ENCODE measurements at places on chromosomes 5 and 9. TPM values are rescaled to one million over a fixed set of nuclear protein-coding genes. Genes with fewer than 3 reads are reported as not detected.

The PSIP1 gene
- 21.7 TPM for total RNA-seq

The PLCXD3 gene
- total RNA-seq: 63.3 TPM

The SLC1A1 gene
- 2.1 TPM for total RNA-seq

The DAB2IP gene
- 43.3 TPM for total RNA-seq

The DOK3 gene
- 3.7 TPM for total RNA-seq

The EPB41L4B gene
- 30.7 TPM for total RNA-seq

The SNCAIP gene
- total RNA-seq: 2.7 TPM

The LAMC3 gene
- 1.6 TPM for total RNA-seq

The CSNK1G3 gene
- 30.9 TPM for total RNA-seq

The CARD9 gene
- 0.78 TPM for total RNA-seq

The TSLP gene
- 2.5 TPM for total RNA-seq

The SPATA31E1 gene
- not detected for total RNA-seq

The GPRIN1 gene
- total RNA-seq: 0.37 TPM

The FBN2 gene
- total RNA-seq: 1.3 TPM

The SLC4A9 gene
- total RNA-seq: 0.25 TPM

The DRD1 gene
- total RNA-seq: not detected

The CARTPT gene
- total RNA-seq: 0.34 TPM

The LCN12 gene
- total RNA-seq: 9.8 TPM

The SLC36A2 gene
- total RNA-seq: not detected

The WNT8A gene
- total RNA-seq: not detected

The ZFP2 gene
- total RNA-seq: 0.91 TPM

Data from right cardiac atrium (tissue), 5 donors.